GM12892 (cell line): ENCODE measurements at places on chromosomes 5 and 9.

GRCh38 chr5:128579639-128580038 lies 41.6 kb upstream of the FBN2 start:
- no peak for DNase-seq

GRCh38 chr5:96324708-96325107 lies 108.3 kb downstream of the PCSK1 start:
- DNase-seq = no peak

DNA sequence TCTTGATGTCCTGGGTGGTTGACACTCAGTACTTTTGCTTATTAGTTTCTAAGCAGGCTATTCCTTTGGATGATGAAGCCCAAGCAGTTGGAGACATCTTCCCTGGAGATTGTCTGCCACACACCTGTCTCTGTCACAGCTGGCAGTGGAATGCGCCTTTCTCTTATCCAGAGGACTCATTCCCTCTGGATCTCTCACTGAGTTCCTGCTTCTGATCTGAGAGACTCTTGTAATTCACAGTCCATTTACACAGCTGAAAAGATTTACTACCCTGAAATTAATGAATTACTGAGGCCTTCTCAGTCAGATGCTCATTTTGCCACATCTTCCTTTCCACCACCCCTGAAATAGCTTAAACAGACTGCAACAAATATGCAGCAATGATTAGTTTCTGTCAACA lies 15.9 kb downstream of the TAL2 start:
- no peak for DNase-seq

- no peak for DNase-seq
These were observed 359.3 kb upstream of the CDH18 start for GRCh38 chr5:20347334-20347733.

GRCh38 chr9:129262261-129262660 lies 84.2 kb upstream of the IER5L start:
- DNase-seq = no peak

DNA sequence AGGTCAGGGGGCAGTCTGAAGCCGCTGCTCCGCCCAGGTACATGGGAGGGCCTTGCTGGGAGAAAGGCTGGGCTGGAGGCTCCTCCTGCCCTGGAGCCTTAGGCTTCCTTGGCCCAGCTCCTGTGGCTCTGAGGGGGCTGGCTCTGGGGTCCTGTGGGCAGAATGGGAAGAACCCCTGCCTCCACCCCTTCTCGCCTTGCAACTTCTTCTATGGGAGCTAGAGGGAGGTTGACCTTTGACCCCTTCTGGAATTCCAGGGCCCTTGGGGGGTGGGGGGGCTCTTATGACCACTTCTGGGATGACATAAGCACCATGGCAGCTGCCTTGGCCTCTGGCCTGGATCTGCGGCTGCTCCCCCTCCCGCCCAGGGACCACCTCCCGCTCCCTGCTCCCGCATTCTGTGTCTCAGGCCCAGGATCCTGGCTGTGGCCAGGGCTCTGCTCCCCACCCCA lies 32.2 kb downstream of the IER5L start:
- no peak for DNase-seq

DNA sequence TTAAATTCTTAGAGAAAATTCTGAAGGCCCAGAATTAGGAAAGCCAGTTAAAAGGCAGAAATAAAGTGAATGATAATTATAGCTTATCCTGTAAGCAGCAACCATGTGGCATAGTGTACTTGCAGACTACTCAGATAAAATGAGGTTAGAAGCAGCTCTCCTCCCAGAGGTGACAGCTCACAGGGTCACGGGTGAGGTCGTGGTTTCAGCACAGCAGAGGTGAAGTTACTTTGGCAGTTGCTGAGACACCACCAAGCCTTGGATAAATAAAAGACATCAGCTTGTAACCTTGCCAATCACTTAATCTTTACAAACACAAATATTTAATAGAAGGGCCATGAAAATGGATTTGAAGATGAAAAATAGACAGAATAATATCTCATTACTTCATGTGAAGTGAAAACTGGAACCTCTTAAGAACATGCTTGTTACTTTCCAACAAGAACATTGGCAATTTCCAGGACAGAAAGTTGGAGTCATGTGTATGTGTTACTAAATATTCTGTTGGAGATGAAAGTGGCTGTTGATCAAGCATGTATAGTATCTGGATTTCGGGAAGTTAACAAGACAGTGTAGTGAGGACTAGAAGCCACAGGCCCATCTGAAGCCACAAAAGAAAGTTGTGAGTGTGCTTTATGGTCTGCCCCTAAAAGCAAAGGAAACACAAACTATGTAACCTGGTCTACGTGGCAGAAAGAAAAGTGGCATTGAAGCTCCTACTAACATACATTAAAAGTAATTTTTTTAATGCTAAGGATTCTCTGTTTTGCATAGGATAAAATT lies 134.4 kb downstream of the ERCC6L2 start:
- DNase-seq = no peak

DNA sequence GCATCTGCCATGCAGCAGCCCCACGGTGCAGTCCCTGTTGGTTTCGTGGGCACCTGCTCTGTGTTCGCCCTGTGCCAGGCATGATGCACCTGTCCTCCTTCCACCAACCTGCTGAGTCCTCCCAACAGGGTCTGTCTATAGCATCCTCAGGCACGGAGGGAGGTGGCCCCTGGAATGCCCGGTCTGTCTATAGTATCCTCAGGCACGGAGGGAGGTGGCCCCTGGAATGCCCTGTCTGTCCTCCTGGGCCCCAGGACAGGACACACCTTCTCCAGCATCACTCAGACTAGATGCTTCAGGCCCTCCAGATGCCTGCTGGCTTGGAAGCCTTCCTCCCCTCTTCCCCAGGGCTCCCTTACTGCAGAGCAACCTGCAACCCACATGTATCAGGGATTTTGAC lies 9.9 kb upstream of the PHYHD1 start:
- no peak for DNase-seq

GRCh38 chr9:13279284-13280141 lies at the start of gene MPDZ:
MPDZ (minus strand) TSS chr9:13279692; CDS start chr9:13250315, 29,377 bp downstream.
- DNase-seq = no peak

DNA sequence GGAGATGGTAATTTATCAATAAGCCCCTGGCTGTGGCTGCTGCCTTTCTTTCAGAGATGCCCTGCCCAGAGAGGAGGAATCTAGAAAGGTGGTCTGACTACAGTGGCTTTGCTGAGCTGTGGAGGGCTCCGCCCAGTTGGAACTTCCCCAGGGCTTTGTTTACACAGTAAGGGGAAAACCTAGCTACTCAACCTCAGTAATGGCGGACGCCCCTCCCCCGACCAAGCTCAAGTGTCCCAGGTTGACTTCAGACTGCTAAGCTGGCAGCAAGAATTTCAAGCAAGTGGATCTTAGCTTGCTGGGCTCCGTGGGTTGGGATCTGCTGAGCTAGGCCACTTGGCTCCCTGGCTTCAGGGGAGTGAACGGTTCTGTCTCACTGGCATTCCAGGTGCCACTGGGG lies 865.4 kb upstream of the ACO1 start:
- no peak for DNase-seq

- no peak for DNase-seq
These were observed 39.8 kb downstream of the F2RL2 start for GRCh38 chr5:76583163-76584047.

- DNase-seq = no peak
These were observed 1.4 kb upstream of the SPATA6L start for GRCh38 chr9:4667681-4668080.

DNA sequence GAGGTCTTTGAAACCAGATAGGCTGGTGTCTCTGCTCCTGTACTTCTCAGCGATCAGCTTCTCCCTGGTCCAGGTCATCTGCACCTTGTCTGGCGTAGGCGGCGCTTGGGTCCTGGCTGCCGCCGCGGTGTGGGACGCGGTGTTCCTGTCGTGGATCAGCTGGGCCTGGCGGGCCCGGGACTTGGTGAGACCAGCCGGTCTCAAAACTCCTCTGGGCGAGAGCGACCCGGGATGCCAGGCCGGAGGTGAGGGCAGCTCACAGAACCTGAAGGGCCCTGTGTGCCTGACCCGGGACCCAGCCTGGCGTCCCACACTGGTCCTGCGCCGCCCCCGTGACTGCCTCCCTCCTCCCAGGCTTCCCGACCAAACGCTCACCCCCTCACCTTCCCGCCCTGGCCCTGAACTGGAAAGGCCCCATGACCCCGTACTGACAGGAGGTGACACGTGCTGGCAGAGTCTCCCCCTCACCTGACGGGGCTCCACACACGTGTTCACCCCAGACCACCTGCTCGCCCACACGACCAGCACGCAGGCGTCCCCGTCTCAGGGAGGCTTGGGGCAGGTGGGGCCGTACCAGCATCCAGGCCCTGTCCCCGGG lies 49.0 kb downstream of the NKD2 start:
- no peak for DNase-seq

DNA sequence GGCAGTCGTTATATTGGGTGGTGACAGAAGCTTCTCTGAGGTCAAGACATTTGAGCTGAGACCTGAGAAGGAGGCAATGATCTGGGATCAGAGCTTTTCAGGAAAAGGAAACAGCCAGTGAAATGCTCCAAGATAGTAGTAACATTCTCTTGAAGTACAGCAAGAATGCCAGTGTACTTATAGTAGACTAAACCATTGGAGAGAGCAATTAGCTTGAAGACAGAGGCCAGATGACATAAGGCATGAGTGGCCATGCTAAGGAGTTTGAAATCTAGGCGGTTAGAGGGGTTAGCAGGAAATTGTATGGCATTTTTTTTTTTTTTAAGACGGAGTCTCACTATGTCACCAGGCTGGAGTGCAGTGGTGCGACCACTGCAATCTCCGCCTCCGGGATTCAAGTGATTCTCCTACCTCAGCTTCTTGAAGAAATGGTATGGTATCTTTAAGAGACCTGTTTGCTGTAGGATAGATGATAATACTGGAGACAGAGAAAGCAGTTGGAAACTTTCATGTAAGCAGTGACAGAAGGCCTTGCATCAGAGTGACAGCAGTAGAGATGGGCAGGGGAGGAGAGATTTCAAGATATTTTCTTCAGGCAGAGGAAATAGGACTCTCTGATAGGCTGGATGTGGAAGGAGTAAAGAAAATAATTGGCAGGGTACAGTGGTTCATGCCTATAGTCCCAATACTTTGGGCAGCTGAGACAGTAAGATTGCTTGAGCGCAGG lies 482.2 kb upstream of the PAPPA start:
- no peak for DNase-seq

DNA sequence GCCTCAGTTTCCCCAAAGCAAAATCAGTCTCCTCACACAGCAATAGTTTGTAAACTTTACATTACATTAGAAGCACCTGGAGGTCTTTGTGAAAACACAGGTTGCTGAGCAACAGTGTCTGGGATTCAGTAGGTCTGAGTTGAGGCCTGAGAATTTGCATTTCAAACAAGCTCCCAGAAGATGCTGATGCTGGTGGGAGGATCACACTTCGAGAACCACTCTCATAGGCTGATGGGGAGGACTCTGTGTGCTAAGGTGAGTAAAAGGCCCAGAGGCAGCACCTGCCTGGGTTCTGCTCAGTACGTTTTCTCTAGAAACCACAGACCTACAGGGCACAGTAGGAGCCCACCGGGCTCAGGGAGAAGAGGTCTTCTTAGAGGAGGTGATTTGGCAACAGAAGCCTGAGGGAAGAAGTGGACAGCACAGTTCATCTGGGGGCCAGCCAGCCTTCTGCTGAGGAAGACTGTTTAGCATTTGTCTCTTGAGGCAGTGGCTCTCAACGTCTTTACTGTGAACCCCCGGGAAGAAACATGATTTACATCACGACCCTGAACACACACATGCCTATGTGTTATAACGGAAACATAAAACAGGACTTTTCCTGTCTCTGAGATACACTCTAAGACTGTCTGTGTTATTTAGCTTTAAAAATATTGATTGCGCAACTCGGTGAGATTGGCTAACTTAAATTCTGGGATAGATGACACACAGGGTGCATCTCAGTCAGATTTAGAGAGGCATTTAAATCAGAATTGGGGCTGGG lies 24.8 kb upstream of the DENND1A start:
- no peak for DNase-seq

GRCh38 chr9:97848215-97848479 lies 4.9 kb upstream of the FOXE1 start:
- no peak for DNase-seq

DNA sequence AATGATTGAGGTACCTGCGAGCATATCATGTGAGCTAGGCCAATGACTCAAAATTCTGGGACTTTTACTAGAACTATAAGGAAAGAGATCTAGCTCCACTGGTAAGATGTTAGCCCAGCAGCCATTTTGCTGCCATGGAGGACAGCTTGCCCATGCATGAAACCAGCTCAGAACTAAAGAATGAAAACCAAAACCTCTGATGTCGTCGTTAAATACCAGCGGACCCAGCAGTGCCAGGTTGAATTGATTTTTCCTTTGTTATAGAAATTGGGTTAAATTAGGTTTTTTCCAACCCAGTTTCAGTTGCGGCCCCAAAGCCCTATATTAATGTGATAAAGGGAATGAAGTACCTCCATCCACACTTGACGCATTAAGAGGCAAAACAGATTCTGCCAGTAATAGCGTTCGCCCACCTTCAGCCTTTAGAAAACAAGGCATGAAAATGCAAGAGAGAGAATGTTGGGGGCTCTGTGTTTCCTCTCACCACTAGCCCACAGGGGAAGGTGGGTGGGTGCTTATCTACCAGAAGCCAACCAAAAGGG lies 5.5 kb upstream of the ITK start:
- no peak for DNase-seq

DNA sequence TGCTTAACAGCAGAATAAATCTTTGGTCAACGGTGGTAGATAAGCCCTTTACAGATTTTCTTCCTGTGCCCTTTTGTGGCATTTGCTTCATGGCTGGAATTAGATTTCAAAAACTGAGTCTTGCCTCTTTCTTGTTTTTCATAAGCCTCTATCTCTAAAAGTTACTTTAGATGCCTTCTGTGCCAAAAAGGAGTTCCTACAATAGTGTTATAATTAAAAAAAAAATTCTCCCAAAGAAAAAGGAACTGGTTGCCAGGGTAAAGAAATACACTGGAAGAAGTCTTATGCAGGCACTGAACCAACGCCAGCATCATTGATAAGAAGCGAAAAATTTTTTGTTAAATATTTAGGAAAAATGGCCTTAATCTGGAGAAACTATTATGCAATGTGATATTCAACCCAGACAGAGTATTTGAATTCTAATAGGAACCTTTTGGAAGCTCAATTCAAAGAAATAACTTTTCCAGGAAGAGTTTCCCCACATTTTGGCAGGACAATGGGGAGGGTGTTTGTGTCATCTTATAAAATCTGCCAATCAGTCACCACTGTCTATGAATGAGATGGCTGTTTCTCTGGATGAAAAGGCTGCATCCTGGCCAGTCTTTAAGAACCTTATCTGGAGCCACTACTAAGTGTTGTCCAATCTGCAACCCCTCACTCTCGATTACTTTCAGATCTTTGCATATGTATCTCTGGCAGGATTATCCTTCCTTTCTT lies 608.1 kb downstream of the PDE4D start:
- no peak for DNase-seq

GRCh38 chr5:81817980-81818379 lies 67.1 kb upstream of the SSBP2 start:
- no peak for DNase-seq
